ENCODE measurements at places on chromosomes 4 and X. TPM values are rescaled to one million over a fixed set of nuclear protein-coding genes. Genes with fewer than 3 reads are reported as not detected.

DNA sequence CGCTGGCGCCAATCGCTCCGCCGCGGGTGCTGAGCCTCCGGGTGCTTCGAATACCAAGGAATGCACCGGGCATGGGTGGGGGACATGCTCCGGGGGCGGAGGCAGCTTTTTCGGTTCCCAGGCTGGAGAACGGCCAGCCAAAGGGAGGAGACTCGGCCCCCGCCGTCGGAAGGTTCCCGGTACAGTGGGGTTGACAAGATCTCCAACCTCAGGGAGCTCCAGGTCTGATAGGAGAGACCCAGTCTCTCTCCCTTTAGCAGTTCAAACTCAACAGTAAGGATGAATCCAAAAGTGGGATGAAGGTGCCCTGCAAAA lies 29.1 kb upstream of the BCORL1 start:
- no peaks in the 10 kb centered on the region for H3K36me3 ChIP-seq
- peaks cover 27% of the 10 kb centered on the region for H3K4me1 ChIP-seq
- H3K4me3 ChIP-seq = peak overlapping the region; percentile 70

GRCh38 chrX:13022926-13023325 lies 21.5 kb downstream of the FAM9C start:
- H3K36me3 ChIP-seq = no peaks in the 10 kb centered on the region
- DNase-seq = peak; percentile 48
- H3K4me3 ChIP-seq = no peak overlapping the region
- peak overlapping the region; percentile 32 for H3K27ac ChIP-seq

DNA sequence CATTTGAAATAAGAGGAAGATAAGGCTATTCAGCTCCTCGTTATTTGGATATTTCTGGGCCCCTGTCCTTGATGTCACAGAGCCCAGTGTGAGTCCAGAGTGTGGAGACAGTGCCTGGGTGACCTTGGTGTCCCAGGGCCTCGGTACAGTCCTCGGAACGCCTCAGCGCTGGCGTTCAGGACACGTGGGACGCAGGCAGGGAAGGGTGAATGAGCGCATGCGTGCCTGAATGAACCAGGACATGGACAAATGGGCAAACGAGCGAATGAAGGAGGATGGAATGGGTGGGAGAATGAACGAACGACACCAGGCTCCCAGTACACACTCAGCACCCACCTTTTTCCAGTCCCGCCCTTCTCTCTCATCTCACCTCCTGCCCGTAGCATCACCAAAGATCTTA lies 44.2 kb downstream of the EVC start:
- DNase-seq = no peak
- H3K4me1 ChIP-seq = no peaks in the 10 kb centered on the region
- no peak overlapping the region for H3K4me3 ChIP-seq

DNA sequence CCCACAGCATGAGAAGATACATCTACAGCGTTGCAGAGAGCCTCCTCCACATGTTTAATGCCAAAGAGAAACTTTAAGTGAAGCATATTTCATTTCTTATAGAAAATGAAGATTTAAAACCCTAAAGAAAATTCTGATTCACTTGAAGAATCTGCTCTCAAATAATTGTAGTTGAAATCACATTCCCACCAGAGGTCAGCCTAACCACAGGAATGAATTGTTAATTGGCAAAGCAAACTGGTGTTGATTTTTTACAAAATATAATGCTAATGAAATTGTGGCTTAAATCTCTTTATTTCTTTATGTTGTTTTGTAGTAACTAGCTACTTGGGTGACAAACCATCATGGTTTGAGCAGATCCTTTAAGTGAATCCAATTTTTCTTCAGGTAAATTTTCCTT lies 31.1 kb upstream of the WDR17 start:
- no peaks in the 10 kb centered on the region for H3K27me3 ChIP-seq
- H3K36me3 ChIP-seq = no peaks in the 10 kb centered on the region
- no peak overlapping the region for H3K27ac ChIP-seq
- peaks cover 7% of the 10 kb centered on the region for H3K4me1 ChIP-seq

BRS3 gene
- total RNA-seq = not detected

RLIM gene
- total RNA-seq = 43.1 TPM

MAOA gene
- 0.05 TPM for total RNA-seq

PLAC1 gene
- not detected for total RNA-seq

Measured in B cell (primary cell).